ENCODE measurements at places on chromosomes 12 and 14.
A peak's percentile ranks its signal among the peaks of the same experiment; 100 is the strongest.

- DNase-seq, result no peak
Observed at GRCh38 chr12:43151441-43151981, 400.5 kb downstream of the ADAMTS20 start.

DNA sequence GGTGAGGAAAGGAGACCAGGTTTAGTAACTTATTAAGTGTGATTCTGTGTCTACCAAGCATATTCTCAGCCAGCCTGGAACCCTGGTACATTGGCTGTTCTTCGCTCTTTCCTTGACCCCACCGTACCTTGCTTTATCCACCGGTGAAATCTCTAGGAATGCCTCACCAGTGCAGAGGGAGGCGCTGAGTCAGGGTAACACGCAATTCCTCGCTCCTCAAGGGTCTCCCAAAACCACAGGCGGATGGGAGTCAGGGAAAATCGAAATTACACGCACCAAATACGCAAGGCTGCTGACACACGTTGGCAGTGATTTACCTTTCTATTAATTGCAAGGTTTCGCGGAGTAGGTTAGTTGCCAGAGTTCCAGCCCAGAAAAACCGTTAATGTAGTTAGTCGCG is 845 bp downstream of the L3HYPDH start:
- DNase-seq, result no peak

- DNase-seq, result peak; percentile 7
Observed at GRCh38 chr14:28482251-28483040, 284.1 kb upstream of the FOXG1 start.

GRCh38 chr12:9381619-9382018 is 173.4 kb upstream of the PZP start:
- no peak for DNase-seq

- DNase-seq, result no peak
Observed at GRCh38 chr14:101535701-101536207, 25.5 kb upstream of the DIO3 start.

DNA sequence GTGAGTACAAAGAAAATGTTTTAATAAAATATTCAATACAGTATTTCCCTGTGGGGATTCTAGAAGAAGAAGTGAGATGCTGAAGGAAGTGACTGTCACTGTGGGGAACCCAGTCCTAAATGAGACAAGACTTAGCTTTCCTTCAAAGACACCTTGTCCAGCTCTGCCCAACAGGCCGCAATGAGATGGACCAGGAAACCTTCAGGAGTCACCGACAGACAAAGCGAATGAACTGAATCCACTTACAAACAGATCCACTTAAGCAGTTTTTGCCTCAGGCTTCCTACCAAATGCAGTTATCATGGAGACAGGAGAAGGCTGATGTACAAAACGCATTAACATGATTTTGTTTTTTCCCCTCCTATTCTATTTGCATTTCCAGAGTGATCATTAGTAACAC is 9.6 kb downstream of the KCNJ8 start:
- DNase-seq, result no peak

DNA sequence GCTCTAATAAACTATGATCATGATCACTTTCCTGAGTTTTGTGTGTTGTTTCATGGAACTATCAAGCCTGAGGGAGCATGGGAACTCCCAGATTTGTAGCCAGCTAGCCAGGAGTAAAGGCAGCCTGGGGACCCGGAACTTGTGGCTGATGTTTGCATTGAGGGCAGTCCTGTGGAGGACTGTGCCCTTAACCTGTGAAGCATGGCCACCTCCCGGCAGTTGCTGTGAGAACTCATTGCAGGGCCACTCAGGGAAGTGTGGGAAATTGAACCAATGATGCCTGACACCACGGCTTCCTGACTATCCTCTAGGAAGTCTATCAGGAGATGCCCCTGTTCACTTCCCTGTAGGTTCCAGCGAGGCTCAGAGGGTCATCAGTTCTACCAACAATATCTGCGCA is 250.6 kb downstream of the DAD1 start:
- DNase-seq, result no peak

DNA sequence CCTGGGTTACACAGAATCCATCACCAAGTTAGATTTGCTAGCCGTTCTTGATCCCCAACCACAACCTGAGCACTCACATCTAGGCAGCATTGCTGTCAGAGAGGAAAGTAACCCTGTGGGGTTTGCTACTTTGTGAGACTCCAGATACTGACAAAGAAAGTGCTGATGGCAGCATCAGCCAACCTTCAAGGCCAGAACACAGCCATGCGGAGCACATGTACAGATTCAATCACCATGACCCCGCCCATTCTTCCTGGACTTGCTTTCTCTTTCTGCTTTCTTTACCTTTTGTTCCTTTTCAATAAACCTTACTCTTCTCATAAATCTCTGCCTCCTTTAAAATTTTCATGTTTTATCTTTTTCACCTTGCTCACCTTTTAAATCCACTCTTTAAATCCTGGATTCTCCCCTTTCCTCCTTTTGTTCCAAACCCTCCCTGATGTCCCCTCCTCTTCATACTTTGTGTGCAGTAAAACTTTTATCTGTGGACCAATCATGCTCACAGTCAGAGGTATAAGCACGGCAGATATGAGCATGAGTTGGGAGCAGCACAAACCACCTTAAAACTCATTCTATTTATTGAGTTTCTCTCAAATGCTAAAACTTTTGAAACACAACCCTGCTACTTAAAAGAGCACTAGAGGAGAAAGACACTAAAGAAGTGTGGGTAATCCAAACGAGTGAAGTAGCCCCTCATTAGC is 21.9 kb upstream of the CERS5 start:
- no peak for DNase-seq

GRCh38 chr12:130780325-130780724 is 58.7 kb downstream of the STX2 start:
- no peak for DNase-seq

GRCh38 chr12:54984658-54985376 is at the start of gene TESPA1:
Gene TESPA1 (minus strand): TSS chr12:54984762. CDS start chr12:54974562, 10,200 bp downstream.
- no peak for DNase-seq

- DNase-seq, result no peak
Observed at GRCh38 chr14:55450987-55451386, 10.6 kb upstream of the TBPL2 start.

GRCh38 chr14:92513966-92514843 is 624 bp downstream of the RIN3 start:
- DNase-seq, result no peak

DNA sequence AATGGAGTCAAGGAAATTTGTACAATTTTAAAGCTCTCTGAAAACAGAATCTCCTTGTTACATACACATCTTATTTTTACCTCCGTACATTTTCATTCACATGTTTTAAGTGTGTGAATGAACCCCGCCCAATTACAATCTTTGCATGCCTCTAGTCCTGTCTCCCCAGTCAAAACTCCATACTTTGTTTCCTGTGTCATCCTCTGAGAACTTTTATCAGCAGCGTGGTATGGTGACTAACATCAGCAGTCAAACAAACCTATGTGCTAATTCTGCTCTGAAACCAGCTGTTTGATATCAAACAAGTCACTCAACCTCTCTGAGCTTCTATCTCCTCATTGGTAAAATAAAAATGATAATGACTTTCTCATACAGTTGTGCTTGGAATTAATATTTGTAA is 15.8 kb upstream of the ERGIC2 start:
- DNase-seq, result no peak

DNA sequence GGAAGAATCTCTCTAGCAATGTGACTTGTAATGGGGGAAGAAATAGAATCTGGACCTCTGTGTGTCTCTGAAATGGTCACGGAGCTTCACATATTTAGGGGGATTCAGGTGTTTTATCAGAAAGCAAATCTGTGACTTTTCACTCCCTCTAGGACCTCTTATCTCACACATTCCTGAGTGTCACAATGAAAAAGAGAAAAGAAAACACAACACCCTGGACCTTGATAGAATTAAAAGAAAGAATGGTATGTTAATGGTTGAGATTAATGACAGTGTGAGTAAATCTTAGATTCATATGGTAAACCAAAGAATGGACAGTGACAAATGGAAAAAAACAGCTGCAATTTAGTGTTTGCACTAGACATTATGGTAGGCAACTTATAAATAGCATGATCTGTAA is 68.5 kb downstream of the PKP2 start:
- DNase-seq, result no peak

- no peak for DNase-seq
Observed at GRCh38 chr12:111438481-111438880, 32.8 kb downstream of the SH2B3 start.

DNA sequence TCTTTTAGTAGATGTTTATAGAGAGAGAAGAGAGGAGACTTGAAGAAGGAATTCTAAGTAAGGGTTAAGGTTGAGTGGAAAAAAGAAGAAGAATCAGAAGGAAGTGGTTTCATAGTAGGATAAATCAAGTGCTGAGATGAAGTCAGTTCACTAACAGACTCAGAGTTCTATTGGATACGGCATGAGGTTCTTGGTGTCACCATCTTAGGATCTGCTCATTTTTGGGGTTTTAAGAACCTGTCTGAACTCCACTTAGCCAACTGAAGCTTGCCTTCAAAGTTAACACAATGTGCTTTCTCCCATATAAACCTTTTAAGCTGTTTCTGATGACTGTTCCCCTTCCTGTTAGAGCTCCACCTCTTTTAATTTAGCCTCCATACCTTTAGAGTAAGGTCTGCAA is 152.6 kb downstream of the PRKCH start:
- no peak for DNase-seq

GRCh38 chr12:25386831-25387731 is 136.4 kb upstream of the KRAS start:
- DNase-seq, result peak; percentile 86

DNA sequence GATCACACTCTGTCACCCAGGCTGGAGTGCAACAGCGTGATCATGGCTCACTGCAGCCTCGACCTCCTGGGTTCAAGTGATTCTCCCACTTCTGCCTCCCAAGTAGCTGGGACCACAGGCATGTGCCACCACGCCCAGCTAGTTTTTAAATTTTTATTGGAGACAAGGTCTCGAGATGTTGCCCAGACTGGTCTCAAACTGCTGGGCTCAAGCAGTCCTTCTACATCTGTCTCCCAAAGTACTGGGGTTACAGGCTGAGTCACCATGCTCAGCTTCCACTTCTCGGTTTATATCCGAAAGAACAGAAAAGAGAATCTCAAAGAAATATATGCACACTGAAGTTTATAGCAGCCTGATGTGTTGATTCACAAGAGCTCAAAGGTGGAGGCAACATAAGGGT is 107.5 kb downstream of the SCARB1 start:
- DNase-seq, result no peak

DNA sequence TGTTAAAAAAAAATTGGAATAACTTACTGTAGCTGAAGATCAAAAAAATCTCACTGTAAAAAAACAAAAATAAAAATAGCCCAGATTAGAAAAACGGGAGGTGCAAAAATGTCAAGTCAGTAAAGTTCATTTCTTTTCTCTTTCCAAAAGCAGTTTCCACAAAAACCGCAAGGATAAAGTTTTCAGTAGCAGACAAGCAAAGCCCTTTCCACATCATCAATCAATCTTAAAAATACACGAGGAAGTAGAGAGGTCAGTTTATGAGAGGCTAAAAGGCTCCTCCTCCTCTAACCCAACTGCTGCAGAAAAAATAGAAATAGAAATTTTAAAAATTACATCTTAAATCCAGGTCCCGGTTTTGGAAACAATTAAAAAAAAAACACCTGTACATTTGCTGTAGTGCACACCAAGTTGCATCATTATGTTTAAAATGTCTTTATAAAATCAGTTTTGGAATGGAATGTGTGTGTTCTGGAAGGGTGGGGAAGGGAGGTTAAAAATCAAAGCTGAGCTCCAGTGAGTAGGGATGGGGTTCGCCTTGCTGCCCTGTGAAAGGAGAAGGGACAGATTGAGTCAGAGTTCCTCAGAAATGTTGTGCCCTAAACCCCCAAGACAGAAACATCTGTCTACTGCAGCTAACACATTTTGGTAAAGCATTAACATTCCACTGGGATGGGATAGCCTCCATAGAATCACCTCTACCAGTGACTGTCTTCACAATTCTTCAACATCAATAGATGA is 5.8 kb downstream of the HNRNPC start:
- no peak for DNase-seq

- no peak for DNase-seq
Observed at GRCh38 chr12:107859367-107859766, 84.9 kb downstream of the ASCL4 start.

GRCh38 chr12:611721-612120 is 51.5 kb downstream of the NINJ2 start:
- no peak for DNase-seq
